ENCODE measurements at places on chromosomes 2 and 18. TPM values are rescaled to one million over a fixed set of nuclear protein-coding genes. Genes with fewer than 3 reads are reported as not detected.

DNA sequence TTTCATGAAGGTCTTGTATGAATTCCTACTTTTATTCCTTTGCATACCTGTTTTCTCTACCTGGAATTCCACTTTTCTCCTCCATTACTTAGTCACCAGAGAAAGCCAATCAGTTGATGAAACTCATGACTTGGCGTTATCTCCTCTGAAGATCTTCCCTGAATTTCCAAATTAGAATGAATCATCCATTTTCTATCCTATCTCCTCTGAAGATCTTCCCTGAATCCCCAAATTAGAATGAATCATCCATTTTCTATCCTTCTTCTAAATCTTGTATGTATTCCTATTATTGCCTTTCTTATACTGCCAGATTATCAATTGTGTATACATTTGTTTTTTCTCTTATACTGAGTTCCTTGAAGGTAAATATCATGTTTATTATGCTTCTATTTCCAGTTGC is 440.4 kb downstream of the CCDC85A start:
- H3K27ac ChIP-seq, result no peak overlapping the region
- H3K4me1 ChIP-seq, result no peaks in the 10 kb centered on the region
- no peaks in the 10 kb centered on the region for H3K36me3 ChIP-seq
- DNase-seq, result no peak
- no peaks in the 10 kb centered on the region for H3K27me3 ChIP-seq
- no peak overlapping the region for H3K4me3 ChIP-seq

The DNER gene
- 0.14 TPM for total RNA-seq

- H3K4me3 ChIP-seq, result no peak overlapping the region
- DNase-seq, result no peak
- no peaks in the 10 kb centered on the region for H3K4me1 ChIP-seq
- no peak overlapping the region for H3K27ac ChIP-seq
- H3K27me3 ChIP-seq, result peaks cover 24% of the 10 kb centered on the region
- H3K36me3 ChIP-seq, result no peaks in the 10 kb centered on the region
Observed at GRCh38 chr18:26563024-26563423, 14.7 kb upstream of the KCTD1 start.

- H3K4me1 ChIP-seq, result no peaks in the 10 kb centered on the region
- peaks cover 18% of the 10 kb centered on the region for H3K27me3 ChIP-seq
- H3K27ac ChIP-seq, result no peak overlapping the region
- no peak for DNase-seq
Observed at GRCh38 chr2:151872463-151872862, 44.2 kb upstream of the ARL5A start.

- no peak for DNase-seq
- H3K4me1 ChIP-seq, result peaks cover 10% of the 10 kb centered on the region
- H3K36me3 ChIP-seq, result peaks cover 6% of the 10 kb centered on the region
- H3K4me3 ChIP-seq, result no peak overlapping the region
- no peaks in the 10 kb centered on the region for H3K27me3 ChIP-seq
- H3K27ac ChIP-seq, result peak overlapping the region; percentile 22
Observed at GRCh38 chr18:46859855-46860254, 57.5 kb downstream of the PIAS2 start.

All from natural killer cell treated with Interleukin-12 subunit alpha and Interleukin-12 subunit beta and Interleukin-15 and Interleukin-18, amount 100 ng/mL, for 72 hours (primary cell).